Activated T-helper 1 cell treated with anti-CD3 and anti-CD28 coated beads, Interleukin-2, amount 50 U/mL, for 16 hours (primary cell): ENCODE measurements at places on chromosomes 11 and 22.

DNA sequence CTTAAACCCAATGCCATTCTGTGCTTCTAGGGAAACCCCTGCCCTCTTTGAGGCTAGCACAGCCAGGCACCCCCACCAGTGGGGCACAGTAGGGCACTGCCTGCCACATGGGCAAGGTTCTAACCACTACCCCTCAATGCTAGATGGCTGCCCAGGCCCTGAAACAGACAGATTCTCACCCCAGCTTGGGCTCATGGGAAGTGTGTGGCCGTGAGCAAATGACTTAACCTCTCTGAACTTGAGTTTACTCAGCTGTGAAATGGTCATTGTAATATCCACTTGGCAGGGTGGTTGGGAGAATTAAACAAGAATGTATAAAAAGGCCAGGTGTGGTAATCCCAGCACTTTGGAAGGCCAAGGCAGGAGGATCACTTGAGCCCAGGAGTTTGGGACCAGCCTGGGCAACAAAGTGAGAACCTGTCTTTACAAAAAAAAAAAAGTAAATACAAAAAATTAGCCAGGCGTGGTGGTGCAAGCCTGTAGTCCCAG lies 22.4 kb downstream of the C22orf23 start:
- no peak for DNase-seq

GRCh38 chr11:4086575-4087353 lies 7.8 kb upstream of the RRM1 start:
- DNase-seq: no peak

DNA sequence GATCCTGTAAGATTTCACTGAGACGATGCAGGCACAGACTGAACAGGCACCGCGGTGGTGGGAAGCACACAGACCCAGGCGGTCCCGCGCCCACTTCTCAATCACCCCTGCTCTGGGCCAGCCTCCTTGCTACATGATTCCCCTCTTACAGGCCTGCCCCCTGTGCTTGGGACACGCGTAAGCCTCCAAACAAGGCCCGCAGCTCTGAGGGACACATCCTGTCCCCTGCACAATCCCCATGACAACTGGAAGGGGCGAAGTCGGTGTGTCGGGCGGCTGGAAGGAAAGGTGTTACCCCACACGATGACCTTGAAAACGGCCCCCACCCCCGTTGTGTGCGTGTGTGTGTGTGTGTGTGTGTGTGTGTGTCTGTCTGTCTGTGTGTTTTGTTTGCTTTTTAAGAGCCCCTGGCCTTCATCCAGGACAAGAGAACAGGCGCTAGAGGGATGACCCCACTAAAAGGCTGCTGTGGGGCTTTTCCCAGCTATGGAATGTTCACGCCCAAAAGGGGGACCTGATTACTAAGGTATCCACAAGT lies 13.1 kb downstream of the CELSR1 start:
- DNase-seq: no peak

- no peak for DNase-seq
These were observed 682 bp upstream of the OR5M11 start for GRCh38 chr11:56543739-56544138.

- no peak for DNase-seq
These were observed 1.8 kb upstream of the RAB3IL1 start for GRCh38 chr11:61918938-61919704.

DNA sequence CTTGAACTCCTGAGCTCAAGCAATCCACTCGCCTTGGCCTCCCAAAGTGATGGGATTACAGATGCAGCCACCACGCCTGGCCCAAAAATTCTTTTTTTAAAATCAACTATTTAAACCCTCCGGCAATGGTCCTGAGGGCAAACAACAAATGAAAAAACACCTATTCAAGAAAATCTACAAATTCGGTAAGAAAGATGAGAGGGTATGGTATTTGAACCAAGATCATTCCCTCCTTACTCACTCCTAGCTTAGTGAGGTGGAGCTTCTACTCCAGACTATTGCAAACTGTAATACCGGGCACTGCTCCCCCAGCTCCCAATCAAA lies 2.1 kb downstream of the NF2 start:
- no peak for DNase-seq
